ENCODE measurements at places on chromosomes 3 and 15.

DNA sequence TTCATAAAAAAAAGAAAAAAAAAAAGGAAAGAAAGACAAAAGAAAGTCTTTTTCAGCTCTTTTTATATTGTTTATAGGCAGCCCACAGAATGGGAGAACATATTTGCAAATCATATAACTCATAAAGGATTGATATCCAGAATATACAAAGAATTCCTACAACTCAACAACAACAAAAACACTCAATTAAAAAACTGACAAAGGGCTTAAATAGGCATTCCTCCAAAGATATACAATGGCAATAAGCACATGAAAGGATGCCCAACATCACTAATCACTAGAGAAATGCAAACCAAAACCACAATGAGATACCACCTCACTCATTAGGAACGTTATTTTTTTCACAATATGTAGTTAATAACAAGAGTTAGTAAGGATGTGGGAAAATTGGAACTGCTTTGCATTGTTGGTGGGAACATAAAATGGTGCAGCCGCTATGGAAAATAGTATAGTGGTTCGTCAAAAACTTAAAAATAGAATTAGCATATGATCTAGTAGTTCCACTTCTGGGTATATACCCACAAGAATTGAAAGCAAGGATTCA lies 54.2 kb upstream of the CMTM8 start:
- DNase-seq: no peak

- no peak for DNase-seq
Observed at GRCh38 chr3:63762180-63762579, 56.9 kb upstream of the C3orf49 start.

GRCh38 chr3:196778755-196779154 lies 39.1 kb downstream of the PAK2 start:
- DNase-seq: no peak

DNA sequence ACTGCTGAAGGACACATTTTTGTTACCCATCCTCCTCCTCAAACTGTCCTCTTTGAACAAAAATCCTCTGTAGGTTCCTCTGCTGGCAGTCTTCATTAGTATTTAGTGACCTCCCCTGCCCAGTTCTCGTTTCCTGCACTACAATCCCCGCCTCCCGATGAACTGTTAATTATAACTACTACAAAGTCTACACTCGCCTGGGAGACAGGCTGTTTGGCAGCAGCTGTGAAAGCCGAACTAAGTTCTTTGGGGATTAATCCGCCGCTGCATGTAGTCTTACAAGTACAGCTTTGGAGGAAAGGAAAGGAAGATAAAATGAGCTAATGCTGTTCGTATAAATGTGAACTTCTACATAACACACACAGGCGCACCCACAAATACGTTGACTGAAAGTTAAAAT lies 160.0 kb upstream of the WNT5A start:
- no peak for DNase-seq

DNA sequence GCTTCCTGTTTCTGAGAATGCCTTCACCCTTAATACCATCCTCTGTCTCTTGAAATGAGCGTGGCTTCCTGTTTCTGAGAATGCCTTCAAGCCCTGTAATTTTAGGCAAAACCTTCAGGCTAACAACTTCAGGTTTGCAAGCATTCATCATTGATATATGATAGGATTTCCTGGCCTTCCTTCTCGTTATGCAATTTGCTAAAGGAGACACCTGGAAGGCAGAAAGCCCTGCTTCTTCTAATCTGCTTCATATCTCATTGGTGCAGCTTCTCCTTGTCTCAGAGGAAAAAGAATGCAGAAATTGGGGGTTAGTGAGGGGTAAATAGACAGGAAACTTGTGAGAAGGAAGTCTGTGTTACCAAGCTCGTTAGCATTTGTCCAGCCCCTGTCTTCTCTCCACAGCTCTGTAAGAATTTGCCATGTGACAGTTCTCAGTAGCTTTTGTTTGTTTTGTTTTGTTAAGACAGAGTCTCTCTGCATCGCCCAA lies 7.3 kb downstream of the ARL6IP5 start:
- DNase-seq: peak; percentile 96

GRCh38 chr3:22012471-22012870 lies 261.5 kb upstream of the ZNF385D start:
- DNase-seq: no peak

DNA sequence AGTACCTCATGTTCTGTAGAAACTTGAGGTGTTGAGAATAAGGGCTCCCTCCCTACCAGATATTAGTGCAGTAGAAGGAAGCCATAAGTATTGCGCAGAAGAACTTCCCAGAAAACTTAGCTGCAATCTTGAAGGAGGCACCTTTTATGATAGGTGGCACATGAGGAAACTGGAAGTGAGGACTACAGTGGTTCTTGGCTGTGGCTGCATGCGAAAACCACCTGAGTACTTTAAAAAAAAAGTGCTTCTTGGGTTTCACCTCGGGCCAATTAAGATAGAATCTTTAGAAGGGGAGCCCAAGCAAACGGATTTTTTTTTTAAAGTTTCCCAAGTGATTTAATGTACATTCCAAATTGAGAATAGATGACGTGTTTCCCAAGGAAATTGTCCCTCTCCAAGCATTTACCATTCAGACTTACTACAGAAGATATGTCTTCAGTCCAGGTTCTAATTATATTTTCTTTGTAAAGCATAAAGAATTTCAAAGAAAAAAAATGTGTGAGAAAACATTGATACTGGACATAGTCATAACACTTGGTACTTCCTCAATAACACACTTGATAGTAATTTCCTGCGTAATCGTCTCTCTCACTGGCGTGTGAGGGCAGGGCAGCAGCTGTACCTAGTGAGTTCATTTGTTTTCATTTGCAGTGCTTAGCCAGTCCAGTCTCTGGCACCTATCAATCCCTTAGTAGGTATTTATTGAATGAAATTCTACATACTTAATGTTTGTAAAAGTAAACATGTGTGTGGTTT lies 12.3 kb upstream of the NR1I2 start:
- DNase-seq: no peak

DNA sequence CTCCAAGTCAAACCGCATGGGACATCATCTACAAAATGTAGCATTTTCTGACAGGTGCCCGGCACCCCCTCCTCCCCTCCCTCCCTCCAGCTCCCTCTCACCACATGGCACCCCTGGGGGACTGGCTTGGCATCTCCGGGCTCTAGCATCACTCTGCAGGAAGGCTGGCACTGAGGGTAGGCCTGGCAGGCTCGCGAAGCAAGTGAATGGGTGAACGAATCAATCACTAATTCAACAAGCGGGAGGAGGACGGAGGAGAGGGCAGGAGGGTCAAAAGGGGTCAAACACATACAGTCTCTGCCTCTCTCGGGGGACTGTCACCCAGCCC lies 155.7 kb downstream of the NUP210 start:
- DNase-seq: no peak

DNA sequence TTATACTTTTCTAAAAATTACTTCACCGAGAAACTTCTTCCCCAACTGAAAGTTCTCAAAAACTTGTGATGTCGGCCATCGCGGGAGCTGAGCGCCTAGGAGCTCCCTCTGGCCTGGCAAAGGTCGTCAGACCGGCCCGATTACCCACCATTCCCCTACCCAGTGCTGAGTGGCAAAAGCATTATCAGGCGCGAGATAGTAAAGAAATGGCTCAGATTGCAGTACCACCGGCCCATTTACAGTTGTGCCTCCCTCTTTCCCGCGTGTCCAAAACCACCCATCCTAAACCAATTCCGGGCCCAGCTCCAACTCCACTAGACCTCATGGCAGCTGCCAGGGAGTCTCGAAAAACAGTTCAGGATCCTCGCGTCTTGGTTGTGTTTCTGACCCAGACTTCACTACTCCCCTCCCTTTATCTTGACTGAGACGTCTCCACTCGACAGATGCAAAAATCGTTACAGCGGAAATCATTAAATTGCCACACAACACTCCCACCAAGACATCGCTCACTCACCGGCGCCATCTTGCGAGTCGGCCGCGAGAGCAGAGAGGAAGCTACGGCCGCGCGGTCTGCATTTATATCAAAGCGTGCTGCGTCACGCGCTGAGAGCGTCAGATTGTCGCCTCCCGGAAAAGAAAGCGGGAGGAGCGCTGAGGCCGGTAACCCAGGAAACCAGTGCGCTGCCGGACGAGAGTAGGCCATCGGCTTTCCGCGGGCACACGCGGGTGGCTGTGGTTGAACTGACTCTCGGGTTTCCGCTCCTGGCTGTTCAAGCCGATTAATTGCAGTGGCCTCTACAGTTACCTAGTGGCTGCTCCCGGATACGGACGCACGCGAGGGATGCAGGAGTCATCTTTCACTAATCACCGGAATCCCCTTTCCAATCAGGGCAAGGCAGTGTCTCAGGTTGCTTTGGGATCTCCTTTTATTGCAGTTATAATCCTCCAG lies at the start of gene RPL22L1:
Gene RPL22L1, minus strand, starts transcription at position 551 of the 949 bp plus-strand sequence. Its CDS starts 28 bp downstream, at position 523.
- DNase-seq: peak; percentile 95

- no peak for DNase-seq
Observed at GRCh38 chr3:51381333-51381705, 3.8 kb upstream of the MANF start.

- DNase-seq: peak; percentile 82
Observed at GRCh38 chr15:63093486-63094205, 28.0 kb upstream of the LACTB start.
